ENCODE measurements at places on chromosomes 4 and X.

DNA sequence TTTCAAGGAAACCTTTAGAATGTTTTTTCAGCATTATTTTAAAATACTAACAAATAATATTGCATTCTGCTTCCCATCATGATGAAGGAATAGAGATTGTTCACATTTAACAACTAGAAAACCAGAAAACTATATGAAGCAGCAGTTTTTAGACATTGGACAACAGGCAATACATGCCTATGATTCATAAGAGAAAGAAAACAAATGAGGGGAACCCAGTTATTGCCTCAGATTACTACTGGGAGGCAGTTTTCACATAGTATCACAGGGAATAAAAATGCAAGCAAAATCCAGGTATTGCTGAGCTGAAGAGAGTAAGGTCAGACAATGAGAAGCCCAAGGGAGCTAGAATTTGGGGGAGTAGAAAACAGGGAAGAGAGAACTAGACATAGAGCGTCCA lies 373.6 kb downstream of the MAPK10 start:
- no peak for DNase-seq

DNA sequence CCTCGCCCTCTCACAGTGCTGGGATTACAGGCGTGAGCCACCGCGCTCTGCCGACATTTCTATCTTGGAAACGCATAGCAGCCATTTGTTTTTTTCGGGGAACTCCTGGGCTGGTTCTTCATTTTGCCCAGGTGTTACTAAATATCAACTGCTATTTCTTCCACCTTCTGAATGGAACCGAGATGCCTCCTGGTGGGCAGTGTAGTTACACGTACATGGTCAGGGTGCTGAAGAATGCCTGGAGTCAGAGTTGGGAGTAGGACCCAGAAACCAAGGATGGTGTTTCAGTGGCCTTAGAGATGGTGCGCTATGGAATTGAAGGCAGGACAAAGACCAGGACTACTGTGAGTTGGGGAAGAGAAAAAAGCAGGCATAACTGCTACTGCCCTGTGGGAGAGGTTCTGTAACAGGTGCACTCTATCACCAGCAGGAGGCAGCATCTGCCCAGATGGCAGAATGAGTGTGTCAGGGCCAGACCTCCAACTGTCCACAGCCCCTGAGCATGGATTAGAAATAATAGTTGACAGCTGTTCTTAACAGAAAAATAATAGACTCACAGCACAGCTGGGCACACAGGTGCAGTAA lies 81.7 kb downstream of the ZC4H2 start:
- DNase-seq, result no peak

DNA sequence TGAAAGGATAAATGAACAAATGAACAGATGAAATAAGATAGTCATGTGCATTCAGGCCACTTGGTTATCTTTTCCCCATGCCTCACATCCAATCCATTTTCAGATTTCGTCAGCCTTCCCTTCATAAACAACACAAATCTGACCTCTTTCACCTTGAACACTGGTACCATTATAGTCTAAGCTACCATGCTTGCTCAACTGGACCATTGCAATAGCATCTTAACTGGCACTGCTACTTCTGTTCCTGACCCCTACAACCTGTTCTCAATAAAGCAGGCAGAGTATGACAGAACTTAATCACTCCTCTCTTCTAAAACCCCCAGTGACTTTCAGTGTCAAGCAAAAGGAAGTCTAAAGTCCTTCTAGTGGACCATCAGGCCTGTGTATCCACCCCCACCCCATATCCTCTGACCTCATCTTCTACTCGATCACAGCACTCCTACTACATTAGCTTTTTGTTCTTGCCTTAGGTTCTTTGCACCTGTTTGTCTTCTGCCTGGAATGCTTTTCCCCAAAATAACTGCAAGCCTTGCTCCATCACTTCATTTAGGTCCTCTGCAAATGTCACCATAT lies 40.7 kb downstream of the LARP7 start:
- no peak for DNase-seq

- peak; percentile 70 for DNase-seq
Observed at GRCh38 chr4:137359691-137360315, 172.5 kb downstream of the PCDH18 start.

DNA sequence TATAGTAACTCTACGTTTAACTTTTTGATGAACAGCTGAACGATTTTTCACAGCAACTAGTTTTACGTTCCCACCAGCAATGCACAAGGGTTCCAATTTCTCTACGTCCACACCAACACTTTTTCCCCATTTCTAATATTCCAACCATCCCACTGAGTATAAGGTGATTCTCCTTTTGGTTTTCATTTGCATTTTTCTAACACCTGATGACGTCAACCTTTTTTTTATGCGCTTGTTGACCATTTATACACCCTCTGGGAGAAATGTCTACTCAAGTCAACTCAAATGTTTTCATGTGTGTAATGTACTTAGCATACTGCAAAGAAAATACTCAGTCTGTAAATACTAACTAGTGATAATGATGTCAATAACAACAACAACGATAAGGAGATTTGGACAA lies 177.2 kb upstream of the TENM3 start:
- DNase-seq, result no peak

DNA sequence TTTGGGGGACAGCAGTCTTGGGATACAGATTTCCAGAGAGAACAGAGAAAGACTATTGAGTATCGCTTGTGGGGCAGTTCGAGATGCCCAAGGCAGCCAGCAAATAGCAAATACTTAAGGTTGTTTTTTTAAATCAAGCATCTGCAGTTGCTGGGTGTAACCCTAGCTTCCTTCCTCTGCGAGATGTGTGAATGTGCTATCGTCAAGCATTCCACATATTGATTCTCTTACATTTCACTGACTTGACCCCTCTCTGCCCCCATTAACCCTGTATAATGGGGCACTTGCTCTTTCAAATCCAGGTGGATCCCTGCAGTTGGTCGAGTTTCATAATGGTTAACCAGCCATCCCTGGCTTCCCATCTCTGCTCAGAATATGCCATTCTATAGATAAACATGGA lies 23.5 kb downstream of the KCNE5 start:
- DNase-seq, result no peak

DNA sequence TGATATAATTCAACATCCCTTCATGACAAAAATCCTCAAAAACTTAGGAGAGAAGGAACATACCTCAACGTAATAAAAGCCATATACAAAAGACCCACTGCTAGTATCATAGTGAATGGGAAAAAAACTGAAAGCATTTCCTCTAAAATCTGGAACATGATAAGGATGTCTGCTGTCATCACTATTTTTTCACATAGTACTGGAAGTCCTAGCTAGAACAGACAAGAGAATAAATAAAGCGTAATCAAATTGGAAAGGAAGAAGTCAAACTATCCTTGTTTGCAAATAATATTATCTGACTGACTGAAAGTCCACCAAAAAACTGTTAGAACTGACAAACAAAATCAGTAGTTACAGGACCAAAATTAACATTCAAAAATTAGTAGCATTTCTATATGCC lies 985.4 kb upstream of the AGA start:
- no peak for DNase-seq

- peak; percentile 9 for DNase-seq
Observed at GRCh38 chrX:133005042-133005441, 46.6 kb upstream of the HS6ST2 start.

GRCh38 chrX:153875391-153876111 lies 10.4 kb downstream of the L1CAM start:
- DNase-seq, result peak; percentile 16

DNA sequence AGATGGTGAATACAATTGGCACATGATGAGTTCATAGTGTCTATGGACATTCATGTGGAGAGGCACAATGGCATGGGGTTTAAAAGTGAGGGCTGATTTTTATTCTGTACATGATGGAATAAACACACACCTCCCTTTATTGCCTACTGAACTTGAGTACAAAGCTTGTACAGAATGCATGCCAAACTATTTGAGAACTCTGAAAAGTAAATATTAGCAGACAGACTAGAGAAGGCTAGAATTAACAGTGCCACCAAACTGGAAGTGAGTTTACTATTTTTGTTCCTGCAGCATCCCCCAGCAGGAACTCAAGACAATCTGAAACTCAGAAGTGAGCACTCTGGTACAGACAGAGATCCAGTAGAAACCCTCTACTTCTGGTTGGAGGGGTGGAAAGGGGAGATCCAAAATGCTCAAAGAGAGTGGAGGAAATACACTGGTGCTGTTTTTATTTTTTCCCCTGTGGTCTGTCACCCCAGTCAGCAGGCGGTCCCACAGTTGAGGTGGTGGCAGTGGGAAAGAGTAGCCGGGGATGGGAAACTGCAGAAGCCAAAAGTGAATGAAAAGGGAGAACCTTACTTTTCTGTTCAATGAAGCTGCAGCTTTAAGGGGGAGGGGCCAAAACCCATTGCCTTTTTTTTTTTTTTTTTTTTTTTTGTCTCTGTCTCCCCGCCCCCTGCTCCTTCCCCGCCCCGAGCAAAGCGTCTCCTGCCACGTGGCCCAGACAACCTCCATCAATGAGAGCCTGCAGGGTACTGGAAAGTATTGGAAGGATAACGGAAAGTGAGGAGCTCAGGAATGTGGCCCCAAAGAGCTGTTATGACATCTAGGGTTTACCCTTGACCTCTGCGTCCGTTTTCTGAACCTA lies 20.5 kb downstream of the AKAP4 start:
- DNase-seq, result no peak

DNA sequence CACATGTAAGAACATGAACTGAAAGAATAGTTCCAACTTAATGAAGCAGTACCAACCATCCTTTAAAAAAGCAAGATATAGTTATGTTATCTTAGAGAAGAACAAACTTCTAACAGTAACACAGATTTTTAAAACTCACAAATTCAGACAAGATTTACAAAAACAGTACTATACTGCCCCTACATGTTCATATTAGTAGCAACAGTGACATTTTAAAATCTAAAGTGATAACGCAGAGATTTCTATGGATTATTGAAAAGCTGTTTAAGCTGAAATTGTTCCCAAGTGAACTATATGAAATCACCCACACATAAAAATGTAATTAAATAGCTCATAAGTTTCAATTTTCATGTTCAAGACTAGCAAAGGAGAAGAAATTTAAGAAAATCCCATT lies 166.0 kb downstream of the FBXW7 start:
- DNase-seq, result peak; percentile 48

DNA sequence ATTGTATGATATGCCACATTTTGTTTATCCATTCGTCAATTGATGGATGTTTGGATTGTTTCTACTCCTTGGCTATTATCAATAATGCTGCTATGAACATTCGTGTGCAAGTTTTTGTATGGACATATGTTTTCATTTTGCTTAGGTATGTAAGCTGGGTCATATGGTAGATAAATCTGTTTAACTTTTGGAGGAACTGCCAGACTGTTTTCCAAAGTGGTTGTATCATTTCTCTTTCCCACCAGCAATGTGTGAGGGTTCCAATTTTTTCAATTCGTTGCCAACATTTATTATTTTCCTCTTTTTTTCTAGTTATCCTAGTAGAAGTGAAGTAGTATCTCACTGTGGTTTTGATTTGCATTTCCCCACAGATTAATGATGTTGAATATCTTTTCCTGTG lies 71.8 kb downstream of the DIAPH2 start:
- DNase-seq, result peak; percentile 52

- DNase-seq, result no peak
Observed at GRCh38 chrX:13888284-13888683, 71.4 kb upstream of the GPM6B start.

GRCh38 chr4:31052519-31052918 lies 332.4 kb downstream of the PCDH7 start:
- no peak for DNase-seq

GRCh38 chr4:179125870-179126269 lies 1683.6 kb upstream of the AGA start:
- DNase-seq, result no peak

GRCh38 chr4:151359576-151359975 lies 34.2 kb upstream of the SH3D19 start:
- DNase-seq, result no peak

- peak; percentile 55 for DNase-seq
Observed at GRCh38 chr4:163167333-163167626, 590 bp upstream of the NAF1 start.

GRCh38 chrX:88903989-88904718 lies 157.1 kb downstream of the CPXCR1 start:
- DNase-seq, result no peak

GRCh38 chrX:19990151-19990555 lies 708 bp downstream of the BCLAF3 start:
- no peak for DNase-seq

DNA sequence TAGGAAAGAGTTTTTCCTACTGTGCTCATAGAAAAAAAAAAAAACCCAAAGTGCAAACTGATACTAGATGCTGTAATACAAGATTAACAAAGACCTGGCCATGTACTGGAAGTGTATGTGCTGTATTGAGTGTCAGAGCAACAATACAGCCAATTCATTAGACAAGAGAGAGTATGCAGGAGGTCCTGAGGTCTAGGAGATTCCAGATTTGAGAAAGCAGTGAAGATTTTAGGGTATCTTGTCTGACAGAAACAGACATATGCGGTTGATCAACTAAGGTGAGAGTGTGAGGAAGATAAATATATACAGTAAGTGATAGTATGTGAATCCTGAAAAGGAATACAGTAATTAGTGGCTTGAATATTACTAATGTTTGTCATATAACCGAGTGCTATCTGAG lies 3.0 kb downstream of the GPR174 start:
- no peak for DNase-seq

GRCh38 chr4:123043013-123043412 lies 120.6 kb upstream of the NUDT6 start:
- DNase-seq, result no peak

- peak; percentile 30 for DNase-seq
Observed at GRCh38 chr4:28469886-28470285, 1609.2 kb downstream of the STIM2 start.

GRCh38 chr4:5033281-5033841 lies 14.1 kb upstream of the CYTL1 start:
- peak; percentile 57 for DNase-seq

DNA sequence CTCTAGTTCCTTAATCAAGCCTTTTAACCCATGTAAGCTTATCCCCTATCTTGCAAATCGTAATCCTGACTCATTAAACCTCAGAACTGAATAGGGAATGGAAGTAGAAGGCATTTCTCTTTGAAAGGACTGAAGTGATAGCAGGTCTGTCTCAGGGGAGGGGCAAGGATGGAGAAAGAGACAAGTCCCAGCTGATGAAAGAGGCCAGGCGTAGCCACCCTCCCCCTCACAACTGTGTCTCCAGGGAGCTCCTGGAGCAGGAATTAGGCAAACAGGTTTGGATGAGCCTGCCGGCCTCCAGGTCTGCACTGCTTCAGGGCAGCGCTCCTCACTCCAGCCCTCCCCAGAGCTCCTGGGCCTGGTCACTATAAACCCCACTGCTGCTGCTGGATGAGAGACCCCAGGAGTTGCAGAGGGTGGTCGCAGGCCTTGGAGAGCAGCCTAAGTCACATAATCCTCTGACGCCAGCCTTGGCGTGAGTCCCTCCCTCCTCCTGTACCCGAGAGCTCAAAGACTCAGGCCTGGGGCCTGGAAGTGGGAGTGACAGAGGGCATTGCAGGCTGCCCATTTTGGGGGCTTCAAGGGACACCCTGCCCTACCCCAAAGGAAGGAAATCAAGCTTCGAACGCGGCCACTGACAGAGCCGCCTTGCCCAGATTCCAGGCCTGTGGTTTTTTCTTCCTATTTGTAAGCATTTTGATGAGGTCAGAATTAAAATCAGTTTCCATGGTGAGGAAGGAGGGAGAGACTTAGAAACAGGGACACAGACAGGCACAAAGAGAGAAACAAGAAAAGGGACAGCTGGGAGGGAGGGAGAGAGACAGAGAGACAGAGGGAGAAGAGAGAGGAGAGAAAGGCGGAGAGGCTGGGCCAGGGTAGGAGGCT lies 21.2 kb upstream of the MSX1 start:
- no peak for DNase-seq

- peak; percentile 92 for DNase-seq
Observed at GRCh38 chr4:140150886-140151698, 2.9 kb downstream of the MAML3 start.

- DNase-seq, result peak; percentile 16
Observed at GRCh38 chrX:51866210-51866609, 27.2 kb upstream of the MAGED1 start.

- no peak for DNase-seq
Observed at GRCh38 chr4:121712001-121712651, 15.3 kb upstream of the ANXA5 start.

Measured in fibroblast of the aortic adventitia (primary cell).